ENCODE measurements at places on chromosomes 3 and 15.

- DNase-seq, result no peak
These were observed 141.8 kb downstream of the EEFSEC start for GRCh38 chr3:128294999-128295468.

DNA sequence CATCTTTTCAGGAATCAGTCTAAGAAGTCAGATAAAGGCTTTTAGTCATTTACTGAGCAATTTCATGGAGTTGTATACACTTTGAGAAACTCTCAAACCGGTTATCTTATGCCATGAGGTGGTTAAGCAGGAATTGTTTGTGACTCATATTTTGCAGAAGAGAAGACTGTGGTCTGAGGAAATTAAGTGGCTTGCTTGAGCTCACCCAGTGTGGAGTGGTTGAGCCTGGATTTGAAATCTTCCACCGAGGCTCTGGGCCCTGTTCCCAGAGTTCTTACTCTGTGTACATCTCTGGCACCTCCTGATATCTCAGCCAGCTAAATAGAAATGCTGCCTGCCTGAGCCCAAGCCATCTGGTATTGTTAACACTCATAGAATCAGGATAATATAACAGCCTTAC lies 37.8 kb upstream of the BCL6 start:
- no peak for DNase-seq

DNA sequence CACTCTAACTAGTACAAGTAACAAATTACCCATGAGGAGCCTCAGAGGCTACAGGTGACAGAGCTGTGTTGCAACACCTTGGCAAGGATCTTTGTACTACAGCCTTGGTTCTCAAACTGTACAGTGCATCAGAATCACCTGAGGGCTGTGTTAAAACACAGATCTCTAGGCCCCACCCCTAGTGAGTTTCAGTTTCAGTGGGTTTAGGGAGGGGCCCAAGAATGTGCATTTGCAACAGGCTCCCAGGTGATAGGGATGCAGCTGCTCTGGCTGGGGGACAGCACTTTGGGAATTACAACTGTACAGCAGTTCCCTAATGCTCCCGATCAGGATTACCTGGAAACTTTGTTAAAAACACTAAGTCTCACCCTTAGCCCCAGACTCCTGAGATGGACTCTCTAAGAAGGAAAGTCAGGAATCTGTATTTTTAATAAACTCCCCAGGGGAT lies 66.1 kb upstream of the NR2F2 start:
- no peak for DNase-seq

- no peak for DNase-seq
These were observed 33.1 kb upstream of the SEMA3F start for GRCh38 chr3:50122071-50122470.

DNA sequence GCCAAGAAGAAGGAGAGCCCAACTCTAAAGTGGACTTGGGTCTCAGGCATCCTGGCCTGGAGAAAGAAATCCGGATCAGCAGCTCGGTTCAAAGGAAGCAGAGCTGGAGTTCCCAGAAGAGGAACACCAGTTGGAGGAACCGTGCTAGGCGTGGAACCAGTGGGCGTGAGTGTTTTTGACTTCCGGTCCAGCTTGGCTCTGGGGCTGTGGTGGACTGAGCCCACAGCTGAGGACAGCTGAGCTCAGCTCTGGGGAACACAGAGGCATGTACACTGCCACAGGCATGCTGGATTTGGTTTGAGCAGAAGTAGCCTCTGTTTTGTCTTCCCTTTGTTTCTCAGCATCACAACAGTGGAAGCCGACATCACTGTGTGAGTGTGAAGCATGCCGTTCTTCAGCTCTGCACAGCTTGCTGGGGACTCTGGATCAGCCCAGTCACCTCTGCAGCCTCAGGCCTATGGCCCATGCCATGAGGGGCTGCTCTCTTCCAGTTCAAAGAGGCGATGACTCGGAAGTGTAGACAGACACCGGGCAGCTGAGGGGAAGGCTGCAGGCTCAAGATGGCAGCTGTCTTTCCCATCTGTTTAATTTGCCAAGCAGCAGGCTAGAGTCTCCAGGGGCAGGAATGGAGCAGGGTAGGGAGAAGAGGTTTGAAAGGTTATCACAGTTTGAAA lies 185.8 kb upstream of the UBE3A start:
- DNase-seq, result no peak

GRCh38 chr3:168620854-168621253 lies 525.1 kb upstream of the GOLIM4 start:
- no peak for DNase-seq

DNA sequence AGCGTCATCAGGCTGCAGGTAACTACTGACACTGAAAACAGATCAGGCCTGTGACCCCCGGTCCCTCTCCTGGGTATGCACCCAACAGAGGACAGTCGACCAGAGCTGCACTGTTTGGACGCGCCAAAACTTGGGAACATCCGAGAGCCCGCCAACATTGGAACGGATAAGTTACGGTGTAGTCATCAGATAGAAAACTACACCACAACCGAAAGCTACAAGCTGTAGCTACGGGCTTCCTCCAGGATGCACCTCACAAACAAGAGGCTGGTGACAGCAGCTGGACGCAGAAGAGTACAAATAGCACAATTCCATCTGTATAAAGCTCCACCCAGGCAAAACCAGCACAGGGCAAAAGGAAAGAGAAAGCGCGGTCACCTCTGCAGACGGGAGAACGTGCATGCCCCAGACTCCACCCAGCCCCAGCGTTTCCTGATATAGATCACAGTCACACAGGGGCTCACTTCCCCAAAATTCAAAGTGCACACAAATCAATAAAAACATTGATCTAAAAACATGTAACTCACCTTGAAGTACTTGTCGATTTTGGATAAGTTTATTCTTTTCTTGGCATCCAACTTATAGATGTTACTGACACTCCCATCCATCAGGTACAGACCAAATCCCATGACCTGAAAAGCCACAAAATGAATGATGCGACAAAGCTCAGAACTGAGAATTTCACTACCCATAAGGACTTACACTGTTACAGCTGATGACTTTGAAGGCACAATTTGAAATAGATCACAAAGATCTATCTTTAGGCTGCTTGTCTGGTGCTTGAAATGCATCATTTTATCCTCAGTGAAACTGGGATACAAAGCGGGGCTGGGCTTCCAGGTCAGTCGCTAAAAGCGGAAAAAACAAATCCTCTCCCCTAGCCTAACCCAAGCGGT lies 43.3 kb downstream of the CYFIP1 start:
- no peak for DNase-seq

DNA sequence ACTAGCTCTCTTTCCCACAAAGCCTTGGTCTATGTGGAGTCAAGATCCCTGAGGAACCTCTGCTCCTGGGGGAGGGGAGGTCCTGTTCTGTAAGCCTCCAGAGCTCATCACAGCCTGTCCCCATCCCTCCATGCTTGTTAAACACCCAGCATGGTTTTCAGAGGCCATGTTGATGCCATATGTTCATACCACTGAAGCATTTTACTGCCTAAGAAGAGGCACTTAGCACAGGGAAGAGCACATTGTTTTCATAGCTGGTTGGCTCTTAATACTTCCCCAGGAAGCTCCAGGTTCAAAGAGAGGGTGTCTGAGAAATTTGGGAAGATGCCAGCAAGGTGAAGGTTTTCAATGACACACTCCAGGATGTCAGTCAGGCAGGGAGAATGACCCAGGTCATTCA lies 25.6 kb downstream of the CPNE4 start:
- no peak for DNase-seq

DNA sequence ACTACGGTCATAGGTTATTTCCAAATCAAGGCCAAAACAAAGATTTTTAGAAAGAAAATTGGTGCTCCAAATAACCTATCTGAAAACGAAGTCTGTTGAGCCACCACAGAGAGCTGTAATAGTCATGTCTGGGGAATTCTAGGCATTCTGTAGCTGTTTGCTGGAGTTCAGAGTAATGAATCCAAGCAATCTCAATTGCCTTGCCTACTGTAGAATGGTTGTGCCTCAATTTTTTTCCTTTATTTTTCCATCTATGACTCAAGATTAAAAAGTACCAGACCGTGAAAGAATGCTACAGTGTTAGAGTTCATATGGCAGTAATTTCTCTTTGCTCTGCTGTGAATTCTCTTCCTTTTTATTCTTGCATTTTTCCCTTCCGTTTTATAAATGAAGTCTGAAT lies 1007.2 kb upstream of the ALCAM start:
- no peak for DNase-seq

DNA sequence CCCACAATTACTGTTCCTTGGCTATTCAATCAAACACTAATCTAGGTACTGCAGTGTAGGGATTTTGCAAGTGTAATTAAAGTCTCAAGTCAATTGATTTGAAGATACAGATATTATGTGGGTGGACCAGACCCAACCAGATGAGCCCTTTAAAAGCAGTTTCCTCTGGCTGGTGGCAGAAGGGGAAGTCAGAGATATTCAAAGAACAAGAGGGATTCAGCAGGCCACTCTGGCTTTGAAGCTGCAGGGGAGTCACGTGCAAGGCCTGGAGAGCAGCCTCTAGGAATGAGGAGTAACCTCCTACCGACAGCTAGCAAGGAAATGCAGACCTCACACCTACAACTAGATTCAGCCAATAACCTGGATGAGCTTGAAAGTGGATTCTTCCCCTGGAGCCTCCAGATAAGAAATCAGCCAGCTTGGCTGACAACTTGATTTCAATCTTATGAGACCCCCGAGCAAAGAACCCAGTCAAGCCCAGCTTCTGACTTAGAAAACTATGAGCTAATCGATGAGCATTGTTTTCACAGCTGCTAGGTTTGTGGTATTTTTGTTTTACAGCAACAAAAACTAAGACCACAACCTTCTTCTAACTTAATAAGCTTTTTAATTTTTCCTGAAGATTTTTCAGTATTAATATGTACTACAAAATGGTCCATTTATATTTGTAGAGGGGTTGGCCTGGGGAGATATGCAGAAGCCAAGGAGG lies 13.4 kb downstream of the HACD2 start:
- no peak for DNase-seq

DNA sequence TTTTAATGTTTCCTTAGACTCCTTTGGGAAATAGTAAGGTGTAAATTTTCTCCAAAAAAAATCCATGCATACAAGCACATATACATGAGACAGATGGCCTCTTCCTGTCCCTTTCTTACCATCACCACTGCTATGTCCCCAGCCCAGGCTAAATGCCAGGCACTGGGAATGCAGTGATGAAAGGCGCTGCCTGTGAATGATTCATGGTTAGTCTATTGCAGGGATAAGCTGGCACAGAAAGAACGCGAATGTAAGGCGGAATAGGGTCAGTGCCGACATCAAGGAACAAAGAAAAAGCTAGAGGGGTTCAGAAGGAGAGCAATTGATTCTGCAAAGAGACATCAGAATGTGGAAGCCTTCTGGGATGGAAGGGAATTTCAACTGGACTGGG lies 36.2 kb upstream of the CFAP161 start:
- DNase-seq, result no peak

GRCh38 chr3:117633207-117633606 lies 923.6 kb downstream of the TUSC7 start:
- DNase-seq, result no peak

GRCh38 chr3:160973067-160973809 lies 131.9 kb downstream of the B3GALNT1 start:
- DNase-seq, result no peak

DNA sequence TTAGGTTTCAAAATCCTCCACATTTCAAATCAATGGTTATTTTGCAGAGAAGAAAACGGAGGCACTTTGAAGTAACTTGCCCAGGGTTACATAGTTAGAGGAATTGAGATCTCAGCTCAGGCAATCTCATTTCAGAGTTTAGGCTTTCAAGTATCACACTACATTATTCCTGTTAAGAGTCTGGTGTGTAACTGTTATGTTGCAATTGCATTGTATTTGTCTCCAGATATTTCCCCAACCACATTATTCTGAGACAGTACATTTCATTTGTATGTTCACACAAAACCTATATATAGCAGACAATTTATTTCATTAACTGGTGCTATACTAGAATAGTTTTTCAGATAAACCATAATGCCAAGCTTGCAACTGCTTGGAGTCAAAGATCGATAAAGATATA lies 154.2 kb upstream of the TSPAN3 start:
- no peak for DNase-seq
